ENCODE measurements at places on chromosomes 13 and 19.
A peak's percentile ranks its signal among the peaks of the same experiment; 100 is the strongest.

GRCh38 chr19:30555791-30556110 lies 183.6 kb downstream of the ZNF536 start:
- DNase-seq = no peak

GRCh38 chr19:48490981-48491792 lies 20.4 kb downstream of the LMTK3 start:
- DNase-seq = peak; percentile 87

DNA sequence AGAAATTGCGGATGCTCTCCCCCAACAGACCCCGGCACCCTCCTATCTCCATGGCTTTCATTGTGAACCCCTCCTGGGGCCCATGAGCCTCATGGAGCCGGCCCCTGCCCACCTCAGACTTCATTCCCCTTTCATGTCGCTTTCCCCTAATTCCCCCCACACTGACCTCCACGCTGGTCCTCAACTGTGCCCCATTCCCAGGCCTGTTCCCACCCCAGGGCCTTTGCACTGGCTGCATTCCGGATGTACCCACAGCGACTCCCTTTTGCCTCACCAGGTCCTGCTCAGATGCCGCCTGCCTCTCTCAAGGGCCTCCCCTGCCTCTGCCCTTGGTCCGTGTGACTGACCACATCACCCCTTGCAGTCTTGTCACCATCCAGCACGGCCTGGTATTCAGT lies 13.3 kb downstream of the SLC27A1 start:
- DNase-seq = no peak

- DNase-seq = peak; percentile 44
These were observed 39.0 kb downstream of the SERTM1 start for GRCh38 chr13:36712770-36713169.

DNA sequence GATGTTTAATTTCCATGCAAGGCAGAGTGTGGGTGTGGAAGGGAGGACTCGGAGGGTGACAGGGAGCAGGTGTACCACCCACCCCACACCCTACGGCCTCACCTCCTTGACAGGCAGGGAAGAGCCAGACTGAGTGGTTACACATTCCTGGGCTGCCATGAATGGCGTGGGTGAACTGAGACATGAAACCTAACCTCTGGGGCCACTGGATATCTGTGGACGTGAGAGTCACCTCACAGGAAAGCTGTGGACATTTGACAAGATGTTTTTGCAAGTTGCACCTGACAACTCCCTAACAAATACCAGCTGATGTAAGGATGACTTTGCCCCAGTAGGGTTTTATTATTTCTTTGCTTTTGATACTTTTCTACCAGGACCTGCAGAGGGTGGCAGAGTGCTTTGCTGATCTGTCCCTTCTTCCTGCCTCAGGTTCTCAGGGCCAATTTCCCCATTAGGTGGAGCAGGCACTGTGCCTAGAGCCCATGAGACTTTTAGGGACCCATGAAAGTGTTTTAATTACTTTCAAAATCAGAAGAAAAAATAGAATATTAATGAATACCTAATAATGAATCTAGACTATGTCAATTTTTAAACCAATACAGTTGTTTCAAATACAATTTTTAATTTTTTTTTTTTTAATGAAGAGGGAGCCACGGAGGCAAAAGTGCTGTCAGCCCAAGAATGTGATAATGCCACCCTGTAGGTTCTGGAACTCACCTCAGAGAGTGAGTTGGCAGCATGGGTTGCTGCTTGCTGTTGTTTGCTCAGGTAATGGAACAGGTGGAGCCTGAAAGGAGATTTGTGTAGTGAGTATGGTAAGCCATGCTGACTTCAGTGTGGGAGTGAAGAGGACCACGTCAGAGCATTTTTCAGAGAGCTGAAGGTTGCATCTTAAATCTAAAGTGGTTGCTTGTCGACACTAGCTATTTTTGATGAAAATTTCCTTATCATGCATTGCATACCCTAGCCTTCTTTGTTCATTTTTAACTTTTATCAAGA lies 58.0 kb upstream of the CYSLTR2 start:
- DNase-seq = peak; percentile 75

GRCh38 chr13:39676315-39676876 lies 20.9 kb downstream of the COG6 start:
- DNase-seq = peak; percentile 66

DNA sequence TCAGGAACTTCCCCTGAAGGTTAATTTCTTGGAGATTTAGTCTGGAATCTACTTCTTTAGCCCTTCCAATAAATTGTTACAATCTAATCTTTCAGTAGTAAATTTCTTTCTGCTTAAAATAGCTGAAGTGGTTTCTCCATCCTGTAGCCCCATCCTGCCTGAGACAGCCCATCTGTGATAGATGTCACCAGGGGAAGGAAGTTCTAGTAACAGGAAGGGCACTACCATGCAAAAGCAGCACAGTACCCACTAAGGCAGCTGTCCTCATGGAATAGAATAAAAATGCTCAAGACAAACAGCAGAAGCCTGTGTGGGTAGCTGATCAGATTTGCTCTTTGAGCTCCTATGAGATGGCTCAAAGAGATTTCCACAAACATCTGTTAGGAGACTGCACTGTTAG lies 1036.5 kb downstream of the SLITRK5 start:
- no peak for DNase-seq

- DNase-seq = no peak
These were observed 414.2 kb downstream of the EFNB2 start for GRCh38 chr13:106121173-106121754.

DNA sequence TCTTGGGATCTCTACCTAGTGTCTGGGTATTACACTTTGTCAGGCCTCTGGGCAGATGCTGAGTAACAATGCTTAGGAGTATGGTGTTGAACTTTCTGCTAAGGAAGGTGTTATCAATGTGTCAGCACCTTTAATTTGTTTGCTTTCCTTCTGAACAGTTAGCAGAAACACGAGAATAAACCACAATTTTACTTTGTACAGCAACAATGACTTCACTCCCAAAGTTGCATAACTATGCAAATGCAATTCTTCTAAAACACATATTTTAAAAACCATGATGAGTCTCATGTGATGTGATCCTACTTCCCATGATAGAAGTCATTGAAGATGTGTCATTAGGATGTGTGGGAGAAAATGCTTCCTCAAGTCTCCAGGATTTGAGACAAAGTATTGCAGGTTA lies 155.0 kb downstream of the POSTN start:
- no peak for DNase-seq

DNA sequence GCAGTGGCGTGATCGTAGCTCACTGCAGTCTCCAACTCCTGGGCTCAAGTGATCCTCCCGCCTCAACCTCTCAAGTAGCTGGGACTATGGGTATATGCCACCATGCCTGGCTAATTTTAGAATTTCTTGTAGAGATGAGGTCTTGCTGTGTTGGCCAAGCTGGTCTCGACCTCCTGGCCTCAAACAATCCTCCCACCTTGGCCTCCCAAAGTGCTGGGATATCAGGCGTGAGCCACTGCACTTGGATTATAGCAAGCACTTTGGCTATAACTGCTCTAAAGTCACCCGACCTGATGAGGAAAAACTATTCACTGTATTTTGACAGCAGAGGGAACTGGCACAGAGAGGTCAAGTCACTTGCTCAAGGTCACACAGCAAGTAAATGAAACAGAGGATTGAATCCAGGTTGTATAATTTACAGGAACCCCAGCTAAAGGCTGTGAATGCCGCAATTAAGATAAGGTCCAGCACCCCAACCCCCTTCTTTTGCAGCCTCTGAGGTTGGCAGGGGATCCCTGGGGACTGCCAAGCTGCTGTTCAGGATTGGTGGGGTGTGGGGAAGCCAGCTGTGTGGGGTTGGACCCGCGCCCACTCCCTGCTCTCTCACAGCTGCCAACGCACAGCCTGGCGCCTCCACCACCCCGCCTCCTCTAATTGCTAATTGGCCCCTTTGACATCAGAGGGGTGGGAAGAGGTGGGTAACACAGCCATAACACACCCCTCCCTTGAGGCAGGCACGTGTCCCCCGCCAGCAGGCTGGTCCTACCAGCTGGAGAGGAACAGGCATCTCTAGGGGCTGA lies 6.0 kb downstream of the TMIGD2 start:
- peak; percentile 16 for DNase-seq

DNA sequence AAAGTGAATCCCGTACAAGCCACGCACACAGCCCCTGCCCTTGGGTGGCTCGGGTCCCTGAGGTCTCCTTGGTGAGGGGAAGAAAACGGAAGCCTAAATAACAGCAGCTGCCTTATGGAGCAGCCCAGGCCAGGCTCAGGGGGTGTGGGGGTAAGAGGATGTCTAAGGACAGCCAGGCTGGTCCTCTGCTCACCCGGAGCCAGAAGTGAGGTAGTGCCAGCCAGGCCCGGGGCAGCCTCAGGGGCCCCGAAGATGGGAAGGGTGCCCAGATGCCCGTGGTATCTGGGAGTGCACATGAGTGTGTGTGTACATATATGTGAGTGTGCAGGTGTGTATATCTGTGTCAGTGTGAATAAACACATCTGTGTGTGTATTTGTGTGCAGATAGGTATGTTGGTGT lies 38.4 kb upstream of the PEPD start:
- no peak for DNase-seq

DNA sequence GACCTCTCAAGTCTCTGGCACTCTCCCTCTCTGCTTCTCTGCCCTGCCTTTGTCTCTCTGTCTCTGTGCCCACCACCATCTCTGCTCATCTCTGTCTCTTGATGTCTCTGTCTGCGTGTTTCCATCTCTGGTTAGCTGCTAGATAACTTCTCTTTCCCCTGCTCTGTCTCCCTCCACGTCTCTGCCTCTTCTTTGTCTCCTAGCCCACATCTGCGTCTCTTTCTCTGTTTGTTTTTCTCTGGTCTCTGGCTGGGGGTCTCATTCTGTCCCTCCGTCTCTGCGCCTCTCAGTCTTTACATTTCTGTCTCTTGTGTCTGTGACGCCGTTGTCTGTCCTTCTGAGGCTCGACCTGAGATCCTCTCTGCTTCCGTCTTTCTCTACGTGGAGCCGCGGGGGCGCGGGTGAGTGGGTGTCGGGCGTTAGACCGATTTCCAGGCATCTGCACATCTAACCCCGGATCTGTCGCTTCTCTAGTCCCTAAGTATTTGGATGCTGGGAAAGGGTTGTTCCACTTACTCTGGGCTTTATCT lies 386 bp downstream of the GIPR start:
- DNase-seq = peak; percentile 29

DNA sequence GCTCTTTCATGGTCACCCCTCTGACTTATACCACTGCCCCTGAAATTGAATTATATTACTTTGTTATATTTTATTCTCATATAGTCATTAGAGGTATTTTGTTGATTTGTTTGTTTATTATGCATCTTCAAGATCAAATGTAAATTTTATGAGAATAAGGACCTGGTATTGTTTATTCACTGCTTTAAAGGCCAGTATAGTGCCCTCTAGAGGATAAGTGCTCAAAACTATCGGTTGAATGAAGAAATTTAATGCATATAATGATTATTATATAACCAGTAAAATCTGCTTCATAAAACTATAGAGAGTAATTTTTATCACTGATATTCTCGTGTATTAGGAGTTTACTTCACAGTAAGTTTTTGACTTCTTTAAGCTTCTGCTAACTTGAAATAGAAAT lies 1401.9 kb downstream of the SLITRK1 start:
- DNase-seq = peak; percentile 10

DNA sequence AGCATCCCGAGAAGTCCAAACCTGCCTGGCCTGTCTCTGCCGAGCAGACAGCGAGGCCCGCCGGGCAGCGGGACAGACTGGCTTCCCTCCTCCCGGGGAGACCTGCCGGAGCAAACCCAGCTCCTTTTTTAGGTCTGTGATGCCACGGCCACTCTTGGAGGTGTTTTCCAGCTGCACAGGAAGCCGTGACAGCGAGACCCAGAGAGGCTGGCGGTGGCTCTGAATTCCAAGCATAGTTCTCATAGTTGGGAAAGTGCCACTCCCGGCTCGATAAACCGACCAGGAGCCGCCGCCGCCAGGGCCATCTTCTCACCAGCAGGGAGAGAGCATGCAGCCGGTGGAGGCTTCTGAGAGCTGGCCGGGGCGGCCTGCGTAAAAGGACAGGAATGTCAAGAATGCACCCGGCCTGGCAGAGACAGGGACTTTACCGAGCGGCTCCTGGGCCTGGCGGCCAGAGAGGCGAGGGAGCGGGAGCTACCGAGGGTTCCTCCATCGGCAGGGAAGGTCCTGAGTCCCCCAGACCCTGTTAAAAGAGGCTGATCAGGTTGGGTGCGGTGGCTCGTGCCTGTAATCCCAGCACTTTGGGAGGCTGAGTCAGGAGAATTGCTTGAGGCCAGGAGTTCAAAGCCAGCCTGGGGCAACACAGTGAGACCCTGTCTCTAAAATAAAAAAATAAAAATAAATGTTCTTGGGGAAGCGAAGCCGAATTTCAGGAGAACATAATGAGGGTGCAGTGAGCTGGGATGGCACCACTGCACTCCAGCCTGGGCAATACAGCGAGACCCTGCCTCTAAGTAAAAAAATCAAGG lies 64.9 kb downstream of the GADD45B start:
- DNase-seq = no peak

DNA sequence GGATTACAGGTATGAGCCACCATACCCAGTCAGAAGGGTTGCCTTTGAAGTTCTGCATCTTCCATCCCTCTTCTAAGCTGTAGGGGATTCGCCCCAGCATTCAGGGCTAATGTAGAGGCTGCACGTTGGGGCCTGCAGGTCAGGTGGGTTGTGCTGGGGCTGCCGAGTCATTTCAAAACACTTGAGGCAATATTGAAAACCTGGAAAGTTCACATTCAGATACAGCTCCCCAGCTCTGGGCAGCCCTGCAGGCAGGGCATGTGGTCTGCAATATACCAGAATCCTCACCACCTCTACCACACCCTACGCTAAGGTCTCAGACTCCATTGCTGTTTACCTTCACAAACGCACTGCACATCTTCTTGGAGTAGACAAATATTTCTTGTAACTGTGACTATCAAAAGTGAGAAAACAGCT lies 24.6 kb downstream of the CCNE1 start:
- DNase-seq = no peak

GRCh38 chr19:57664269-57665127 lies 4.2 kb upstream of the ZSCAN4 start:
- DNase-seq = peak; percentile 49

DNA sequence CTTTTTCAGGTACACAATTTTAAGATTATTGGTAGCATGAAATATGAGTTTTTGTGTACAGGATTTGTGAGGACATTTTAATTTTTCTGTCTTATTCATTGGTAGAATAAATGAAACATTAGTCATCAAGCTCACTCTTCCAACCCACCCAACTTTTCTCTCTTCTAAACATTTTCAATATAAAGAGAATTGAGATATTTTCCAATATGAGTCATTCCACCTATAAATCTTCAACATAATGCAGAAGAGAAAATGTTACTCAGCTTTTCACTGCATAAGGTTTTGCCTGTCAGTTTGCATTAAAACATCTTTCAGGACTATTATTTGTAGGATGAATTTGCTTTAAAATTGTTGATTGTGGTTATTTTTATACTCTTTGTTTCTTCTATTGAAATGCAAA lies 330.7 kb downstream of the PCDH20 start:
- DNase-seq = no peak

DNA sequence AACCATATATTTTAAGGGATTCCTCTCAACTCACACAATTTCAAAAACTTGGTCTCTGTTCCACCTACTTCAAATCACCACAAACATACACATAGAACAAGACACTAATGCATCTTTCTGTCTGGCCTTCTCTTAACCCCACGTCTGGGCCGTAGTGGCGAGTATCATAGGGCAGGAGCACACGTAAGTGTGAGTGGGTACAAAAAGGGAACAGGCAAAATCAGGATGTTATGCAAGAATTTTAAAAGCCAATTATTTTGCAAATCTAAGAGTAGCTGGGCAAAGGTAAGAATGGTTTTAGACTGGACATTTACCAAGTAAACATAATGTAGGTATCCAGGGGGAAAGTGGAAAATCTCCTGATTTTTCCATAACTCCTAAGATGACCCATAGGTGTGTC lies 35.1 kb downstream of the MTMR6 start:
- DNase-seq = peak; percentile 22
